ENCODE measurements at places on chromosomes 16 and 17.

DNA sequence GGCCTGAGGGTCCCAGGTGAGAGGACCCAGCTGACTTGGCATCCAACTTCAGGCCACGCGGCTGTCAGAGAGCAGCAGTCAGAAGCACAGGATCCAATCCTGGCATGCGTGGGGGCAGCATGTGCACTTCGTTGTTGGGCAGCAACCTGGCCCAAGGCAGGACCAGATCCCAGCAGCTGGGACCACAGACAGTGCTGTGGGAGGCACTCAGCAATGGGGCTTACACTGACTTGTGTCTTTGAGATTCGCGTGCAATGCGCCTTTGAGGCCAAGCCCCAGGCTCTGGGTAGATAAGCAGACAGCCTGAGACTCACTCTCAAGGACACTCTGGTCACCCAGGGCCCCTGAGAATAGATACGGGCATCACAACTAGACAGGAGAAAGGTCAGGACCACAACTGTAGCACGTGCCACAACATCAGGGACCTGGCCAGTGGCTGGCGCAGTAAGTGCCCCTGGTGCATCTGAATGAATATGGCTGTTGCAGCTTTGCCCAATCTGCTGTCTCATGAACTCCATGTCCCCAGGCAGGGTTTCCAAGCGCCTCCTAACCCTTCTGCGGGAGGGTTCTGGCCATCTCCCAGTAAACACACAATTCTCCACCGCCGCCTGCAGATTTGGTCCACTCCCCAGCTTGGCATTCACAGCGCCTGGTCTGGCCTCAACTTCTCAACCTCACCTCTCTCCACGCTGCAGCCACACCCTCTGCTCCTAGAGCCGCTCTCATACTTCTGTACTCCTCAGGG is 3.2 kb downstream of the PAM16 start:
- DNase-seq: no peak

DNA sequence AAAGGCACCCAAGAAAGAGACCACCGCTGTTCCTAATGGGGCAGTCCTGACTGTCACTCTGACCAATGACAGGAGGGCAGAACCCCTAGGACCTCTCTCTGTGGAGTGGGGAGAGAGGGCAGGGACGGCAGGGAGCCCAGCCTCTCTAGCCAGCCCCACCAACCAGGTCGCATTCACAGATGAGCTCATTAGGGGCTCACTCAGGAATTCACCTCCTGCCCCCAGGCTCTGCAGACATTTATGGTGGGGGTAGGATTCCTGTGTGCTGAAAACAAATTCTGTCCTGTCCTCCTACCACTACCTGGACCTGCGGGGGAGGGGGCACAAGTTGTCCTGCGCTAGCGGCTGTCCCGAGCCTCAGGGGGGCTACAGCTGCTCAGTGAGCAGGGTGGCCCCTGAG is 27.7 kb upstream of the GPRC5C start:
- no peak for DNase-seq

- DNase-seq: no peak
Measured at GRCh38 chr16:81586977-81587625, 142.5 kb downstream of the CMIP start.

GRCh38 chr17:82966415-82966814 is 113.0 kb upstream of the METRNL start:
- DNase-seq: no peak

- DNase-seq: no peak
Measured at GRCh38 chr17:58358408-58359172, 6.6 kb upstream of the SUPT4H1 start.
